EH (cell line): ENCODE measurements at places on chromosomes 12 and 14.
A peak's percentile ranks its signal among the peaks of the same experiment; 100 is the strongest.

- no peak for DNase-seq
Measured at GRCh38 chr14:62696929-62697328, 348.3 kb downstream of the KCNH5 start.

DNA sequence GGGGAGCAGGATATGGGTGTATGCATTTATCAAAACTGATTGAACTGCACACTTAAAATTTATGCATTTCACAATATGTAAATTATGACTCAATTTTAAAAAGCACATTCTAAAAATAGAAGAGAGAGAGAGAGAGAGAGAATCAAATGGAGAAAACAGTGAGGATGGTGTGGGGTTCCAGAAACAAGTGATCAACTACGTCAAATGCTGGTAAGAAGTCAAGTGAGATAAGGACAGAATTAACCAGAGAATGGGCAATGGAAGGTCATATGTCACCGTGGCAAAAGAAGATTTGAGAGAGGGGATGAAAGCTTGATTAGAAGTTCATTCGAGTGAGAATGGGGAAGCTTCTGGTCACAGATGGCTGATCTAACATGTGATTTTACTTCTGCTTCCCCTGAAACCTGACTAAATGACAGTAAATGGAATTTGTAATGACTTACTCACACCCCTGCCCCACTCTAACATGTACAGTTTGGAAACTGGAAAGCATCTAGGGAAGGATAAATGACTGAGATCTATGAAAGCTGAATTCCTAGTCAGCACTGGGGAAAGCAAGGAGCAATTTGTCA, 276.5 kb upstream of the AMIGO2 start:
- no peak for DNase-seq

GRCh38 chr12:122100568-122100967, 22.0 kb downstream of the MLXIP start:
- DNase-seq: no peak

DNA sequence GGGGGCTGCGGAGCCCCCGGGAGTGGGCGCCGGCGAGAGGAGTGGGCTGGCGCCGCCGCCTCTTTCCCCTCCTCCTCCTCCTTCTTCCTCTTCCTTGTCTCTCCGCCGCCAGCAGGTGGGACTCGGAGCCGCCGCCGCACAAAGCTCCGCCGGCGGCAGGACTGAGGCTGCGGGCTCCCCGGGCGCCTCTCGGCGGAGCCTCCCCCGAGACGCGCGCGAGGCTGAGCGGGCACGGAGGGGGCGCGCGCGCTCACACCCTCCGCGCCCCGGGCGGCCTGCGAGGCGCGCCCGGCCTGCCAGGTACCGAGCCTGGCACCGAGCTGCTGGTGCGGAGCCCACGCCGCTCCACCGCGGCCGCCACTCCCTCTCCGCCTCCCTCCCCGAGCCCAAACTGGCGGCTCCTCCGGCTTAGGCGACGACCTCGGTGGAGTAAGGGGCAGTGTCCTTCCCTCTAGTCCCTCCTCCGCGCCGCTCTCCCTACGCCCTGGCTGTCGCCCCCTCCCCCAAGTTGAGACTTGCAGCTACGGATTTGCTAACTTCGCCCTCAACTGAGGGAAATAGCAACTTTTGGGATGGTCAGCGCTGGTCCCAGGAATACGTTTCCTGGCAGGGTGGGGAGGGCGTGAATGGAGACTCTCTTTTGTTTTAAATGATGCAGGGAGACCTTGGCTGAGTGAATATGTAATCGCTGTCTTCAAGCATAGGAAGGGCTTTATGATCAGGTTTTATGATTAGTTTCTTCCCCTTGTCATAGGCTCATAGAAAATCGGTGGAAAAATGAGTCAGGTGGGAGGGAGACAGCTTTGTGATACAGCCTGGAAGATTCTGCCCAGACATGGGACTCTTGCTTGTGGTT, 199.5 kb upstream of the CAND1 start:
- DNase-seq: peak; percentile 17

GRCh38 chr14:52307905-52308304, 6.2 kb upstream of the PTGER2 start:
- no peak for DNase-seq

- peak; percentile 2 for DNase-seq
Measured at GRCh38 chr12:4859478-4860210, 50.1 kb upstream of the KCNA1 start.

DNA sequence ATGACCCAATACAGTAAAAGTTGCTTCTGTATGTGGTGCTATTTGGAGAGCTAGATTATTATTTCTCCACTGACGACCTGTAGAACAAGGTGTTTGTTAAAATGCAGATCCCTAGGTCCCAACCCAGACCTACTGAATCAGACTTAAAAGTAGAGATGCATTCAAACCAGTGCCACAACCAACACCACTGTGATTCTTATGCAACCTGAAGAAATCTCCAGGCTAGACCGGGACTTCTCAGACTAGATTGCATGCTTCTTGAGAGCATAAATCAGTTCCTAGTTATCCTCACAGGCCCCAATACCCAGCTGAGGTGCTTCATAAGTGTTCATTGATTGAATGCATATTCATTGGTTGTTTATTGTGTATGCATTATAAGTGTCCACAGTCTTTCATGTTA, 78.2 kb downstream of the SPTSSA start:
- no peak for DNase-seq

DNA sequence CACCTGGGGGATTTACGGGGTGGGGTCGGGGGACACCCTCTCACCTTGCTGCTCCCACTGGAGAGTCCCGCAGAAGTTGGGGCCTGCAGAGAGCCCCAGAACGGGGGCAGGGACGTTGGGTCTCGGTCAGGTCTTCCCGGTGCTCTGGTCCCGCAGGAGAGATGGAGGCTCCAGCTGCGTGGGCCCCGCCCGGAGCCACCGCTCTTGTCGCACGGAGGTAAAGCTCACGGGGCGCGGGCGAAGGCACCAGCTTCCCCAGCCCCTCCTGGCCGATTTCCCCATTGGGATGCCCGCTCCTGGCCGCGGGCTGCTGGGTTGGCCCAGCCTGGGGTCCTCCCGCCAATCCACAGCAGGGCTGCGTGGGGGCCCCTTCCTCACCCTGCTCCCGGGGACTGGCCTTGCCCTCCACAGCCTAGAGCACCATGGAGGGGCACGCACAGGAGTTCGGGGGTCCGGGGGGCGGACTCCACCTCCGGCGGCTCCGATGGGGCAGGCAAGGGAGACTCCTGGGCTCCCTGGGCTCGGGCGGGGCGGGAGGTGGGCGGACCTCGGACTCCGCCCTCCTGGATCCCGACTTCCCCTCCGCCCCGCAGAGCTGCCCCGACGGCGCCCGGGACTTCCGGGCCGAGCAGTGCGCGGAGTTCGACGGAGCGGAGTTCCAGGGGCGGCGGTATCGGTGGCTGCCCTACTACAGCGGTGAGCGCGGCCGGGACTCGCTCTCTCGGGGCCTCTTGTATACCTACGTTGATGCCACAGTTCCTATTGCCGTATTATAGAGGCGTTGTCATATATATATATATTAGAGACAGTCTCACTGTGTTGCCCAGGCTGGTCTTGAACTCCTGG, 8.4 kb downstream of the PAPLN start:
- DNase-seq: peak; percentile 50

DNA sequence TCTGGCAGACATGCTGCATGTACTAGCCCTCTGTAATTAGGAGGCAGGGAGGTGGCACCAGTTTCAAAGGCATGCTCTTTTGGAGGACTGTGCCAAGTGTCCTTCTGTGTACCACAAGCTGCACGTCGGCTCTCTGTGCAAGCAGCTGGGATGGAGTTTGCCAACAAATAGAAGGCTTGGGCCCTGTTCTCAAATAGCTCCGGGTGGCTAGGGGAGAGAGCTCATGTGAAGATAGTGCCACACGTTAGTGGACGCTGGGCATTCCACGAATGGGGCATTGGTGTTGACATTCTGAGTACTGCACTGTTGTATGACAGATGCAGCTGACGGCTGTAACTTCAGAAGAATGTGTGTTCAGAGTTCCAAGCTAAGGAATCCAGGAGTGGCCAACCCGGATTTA, 4.4 kb downstream of the AACS start:
- no peak for DNase-seq

DNA sequence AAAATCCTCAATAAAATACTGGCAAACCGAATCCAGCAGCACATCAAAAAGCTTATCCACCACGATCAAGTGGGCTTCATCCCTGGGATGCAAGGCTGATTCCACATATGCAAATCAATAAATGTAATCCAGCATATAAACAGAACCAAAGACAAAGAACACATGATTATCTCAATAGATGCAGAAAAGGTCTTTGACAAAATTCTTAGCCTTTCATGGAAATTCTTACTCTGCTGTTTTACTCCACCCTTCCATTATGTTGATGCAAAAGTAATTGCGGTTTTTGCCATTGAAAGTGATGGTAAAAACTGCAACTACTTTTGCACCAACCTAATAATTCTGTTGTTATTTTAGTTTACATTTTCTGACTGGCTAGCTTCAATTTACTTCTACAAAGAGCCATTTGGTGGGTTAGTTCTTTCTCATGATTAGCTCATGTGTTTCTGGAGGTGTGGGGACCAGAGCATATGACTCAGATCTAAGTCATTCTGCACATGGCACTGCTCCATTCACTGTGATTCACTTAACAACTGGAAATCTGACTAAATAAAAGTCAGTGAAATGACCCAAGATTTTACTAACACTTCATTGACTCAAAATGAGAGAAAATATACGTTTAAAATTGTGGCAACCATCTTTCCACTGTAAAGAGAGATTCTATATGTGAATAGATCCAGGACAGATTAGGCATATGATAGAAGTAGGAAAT, 99.9 kb downstream of the TMTC3 start:
- peak; percentile 97 for DNase-seq

GRCh38 chr12:57515934-57516541, 4.3 kb downstream of the DDIT3 start:
- no peak for DNase-seq

DNA sequence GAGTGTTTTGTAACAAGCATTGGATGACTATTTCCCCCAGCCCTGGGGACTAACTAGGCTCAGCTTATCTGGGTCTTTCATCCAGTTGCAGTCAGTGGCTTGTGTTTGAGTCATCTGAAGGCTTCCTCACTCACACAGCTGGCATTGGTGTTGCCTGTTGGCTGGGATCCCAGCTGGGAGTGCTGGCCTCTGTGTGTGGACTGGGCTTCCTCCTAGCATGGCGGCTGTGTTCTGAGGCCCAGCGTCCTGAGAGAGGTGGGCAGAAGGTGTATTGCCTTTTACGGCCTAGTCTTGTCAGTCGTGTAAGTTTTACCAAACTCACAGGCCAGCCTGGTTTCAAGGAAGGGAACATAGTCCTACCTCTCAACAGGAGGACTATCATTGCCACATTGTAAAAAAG, 28.3 kb upstream of the PPP2R5C start:
- peak; percentile 64 for DNase-seq

DNA sequence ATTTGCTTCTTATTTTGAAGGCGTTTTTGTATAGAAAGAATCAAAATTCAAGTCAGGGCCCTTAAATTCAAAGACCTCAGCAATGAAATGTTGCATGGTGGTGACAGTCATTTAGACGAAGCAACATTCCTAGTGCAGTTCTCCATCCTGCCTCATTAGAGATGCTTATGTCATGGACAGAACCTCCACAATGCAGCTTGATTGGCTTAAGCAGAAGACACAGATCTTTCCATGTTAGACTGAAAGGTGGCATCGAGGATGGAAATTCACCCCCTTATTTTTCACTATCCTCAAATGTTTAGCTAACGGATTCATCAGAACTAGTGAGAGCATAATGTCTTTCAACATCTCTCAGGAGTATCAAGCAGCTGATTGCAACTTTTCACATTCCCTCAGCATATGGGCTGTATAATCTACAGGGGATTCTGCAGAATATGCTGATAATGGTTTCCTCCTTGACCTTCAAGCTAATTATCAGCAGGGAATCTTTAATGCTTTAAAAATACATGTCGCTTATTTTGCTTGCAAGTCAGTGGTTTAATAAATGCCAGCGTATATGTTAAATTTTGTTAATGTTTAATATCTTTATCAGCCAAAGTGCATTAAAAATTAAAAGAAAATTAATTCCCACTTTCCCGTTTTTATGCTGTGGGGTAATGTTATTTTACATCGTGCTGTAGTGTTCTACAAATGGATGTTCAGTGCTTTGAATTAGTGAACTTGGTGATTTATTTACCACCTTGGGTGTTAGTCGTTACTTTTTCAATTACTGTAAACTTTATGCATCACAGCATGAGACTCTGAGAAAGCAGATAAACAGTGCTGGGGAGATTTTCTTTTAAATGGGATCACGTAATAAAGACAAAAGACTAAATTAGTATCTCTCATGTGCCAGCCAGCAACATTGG, 12.8 kb upstream of the NRDE2 start:
- DNase-seq: no peak

DNA sequence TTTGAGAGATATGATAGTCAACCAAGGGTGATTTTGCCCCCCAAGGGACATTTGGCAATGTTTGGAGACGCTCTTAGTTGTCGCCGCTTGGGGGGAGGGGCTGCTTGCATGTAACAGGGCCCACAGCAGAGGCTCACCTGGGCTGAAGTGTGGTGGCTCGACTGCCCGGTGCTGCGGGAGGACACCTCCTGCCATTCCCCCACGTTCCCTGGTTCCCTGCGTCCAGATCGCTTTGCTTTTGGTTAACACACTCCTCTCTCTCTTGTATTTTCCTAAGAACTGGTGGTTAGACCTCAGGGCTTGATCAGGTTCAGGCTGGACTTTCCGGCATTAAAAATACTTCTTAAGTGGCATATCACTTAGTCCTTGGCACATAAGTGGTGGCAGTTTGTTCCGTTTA, 18.9 kb downstream of the PPP2R5C start:
- no peak for DNase-seq

DNA sequence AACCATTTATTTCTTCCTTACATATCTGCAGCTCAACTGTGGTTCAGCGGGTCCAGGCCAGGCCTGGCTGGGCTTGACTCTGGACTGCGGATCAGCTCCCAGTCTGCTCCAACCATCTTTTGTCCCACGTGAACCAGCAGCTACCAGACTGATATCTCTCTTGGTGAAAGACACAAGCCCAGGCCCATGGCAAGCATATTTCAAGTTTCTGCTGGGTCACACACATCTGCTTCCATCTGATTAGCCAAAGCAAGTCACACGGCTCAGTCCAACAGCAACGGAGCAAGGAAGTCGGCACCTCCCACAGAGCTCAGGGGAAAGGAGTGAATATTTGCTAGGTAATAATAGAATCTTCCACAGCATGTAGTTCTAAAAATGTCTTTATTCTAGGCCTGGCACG, 24.7 kb upstream of the MARK3 start:
- DNase-seq: no peak

DNA sequence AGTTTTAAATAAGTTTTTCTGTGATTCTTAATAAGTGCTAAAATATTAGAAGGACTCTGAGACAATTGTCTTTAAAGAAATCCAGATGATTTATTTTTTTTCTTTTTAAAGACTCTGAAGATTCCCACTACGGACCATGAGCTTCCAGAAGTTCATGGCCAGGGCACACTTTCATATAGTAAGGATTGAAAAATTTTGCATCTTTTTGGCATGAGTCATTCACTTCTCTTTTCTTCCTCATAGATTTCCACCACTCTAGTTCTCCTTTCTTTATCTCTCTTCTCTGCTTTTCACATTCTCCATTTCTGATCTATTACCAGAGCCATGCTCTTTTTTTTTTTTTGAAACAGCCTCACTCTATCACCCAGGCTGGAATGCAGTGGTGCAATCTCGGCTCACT, 385.8 kb downstream of the FLRT2 start:
- no peak for DNase-seq

GRCh38 chr14:52923902-52924575, 26.8 kb downstream of the FERMT2 start:
- DNase-seq: no peak

GRCh38 chr12:62963486-62964041, 28.6 kb upstream of the PPM1H start:
- DNase-seq: no peak

- DNase-seq: peak; percentile 30
Measured at GRCh38 chr12:118436002-118436730, 59.8 kb downstream of the SUDS3 start.

GRCh38 chr12:1595026-1595561, 713 bp upstream of the FBXL14 start:
- DNase-seq: peak; percentile 57

- DNase-seq: no peak
Measured at GRCh38 chr12:73383584-73384222, 1111.5 kb downstream of the TRHDE start.
